EL (cell line): ENCODE measurements at places on chromosomes 12 and 14.

- no peak for DNase-seq
Measured at GRCh38 chr14:103101963-103102688, 7.6 kb downstream of the EXOC3L4 start.

DNA sequence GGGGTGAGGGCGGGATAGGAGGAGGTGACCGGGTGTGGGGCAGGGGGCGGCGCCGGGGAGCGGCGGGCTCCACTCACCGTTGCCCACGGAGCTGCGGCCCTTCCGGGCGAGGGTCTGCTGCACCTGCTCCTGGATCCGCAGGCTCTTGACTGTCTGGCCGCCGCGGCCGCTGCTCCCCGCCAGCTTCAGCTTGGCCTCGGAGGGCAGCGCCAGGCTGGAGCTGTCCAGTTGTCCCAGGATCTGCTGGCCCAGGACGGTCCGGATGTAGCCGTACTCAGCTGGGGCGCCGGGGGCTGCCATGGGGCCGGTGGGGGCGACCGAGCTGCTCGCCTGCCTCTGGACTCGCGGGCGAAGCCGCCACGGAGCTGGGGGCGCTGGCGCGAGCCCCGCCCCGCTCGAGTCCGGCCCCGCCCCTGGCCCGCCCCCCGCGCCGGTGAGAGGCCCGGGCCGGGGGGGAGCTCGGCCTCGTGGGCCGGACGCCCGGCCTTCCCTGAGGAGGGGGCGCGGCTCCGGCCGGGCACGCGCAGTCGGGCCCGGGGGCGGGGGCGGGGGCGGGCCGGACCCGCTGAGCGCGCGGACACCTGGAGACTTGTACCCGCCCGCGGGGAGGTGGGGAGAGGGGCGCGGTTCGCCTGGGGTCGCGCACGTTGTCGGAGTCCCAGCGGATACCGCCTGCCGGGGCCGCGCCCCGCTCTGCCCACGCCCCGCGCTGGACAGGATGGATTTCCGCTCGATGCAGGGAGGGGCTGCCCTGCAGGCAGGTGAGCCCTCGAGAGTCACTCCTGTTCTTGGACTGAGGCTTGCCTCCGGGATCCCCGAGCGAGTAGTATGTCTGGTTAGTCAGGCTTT is at the start of gene PKP2:
Gene PKP2, minus strand, starts transcription at position 346 of the 849 bp plus-strand sequence. Its CDS starts 46 bp downstream, at position 300.
- no peak for DNase-seq

DNA sequence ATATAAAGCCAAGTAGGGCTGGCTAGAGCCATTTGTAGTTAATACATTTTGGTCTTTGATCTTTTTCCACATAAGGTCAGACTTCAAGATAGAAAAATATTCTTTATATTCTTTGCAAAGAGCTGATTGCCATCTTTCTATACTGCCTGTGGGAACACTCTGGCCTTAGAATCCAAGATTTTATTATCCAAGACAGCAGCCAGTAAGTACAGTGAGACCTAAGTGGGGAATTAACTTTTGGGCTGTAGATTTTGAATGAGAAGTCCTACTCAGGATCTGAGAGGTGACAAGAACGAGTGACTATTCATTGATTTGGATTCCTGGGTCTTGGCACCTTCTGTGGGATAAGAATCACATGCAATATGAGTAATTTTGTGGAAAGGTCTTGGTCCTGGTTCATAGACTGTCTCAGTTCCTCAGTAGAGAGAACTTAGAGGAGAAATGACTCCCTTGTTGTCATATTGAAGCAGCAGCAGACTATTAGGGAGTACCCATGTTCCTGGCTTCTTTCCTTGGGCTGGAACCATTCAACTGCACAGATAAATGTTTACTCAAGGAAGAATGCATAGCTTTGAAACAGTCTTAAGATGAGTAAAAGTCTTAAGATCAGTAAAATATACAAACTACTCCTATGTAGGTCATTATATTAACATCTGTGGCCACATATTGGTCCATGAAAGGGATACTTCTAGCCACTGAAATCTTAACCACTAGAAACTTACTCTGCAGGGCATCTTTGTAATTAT is 353.8 kb downstream of the RAD51B start:
- DNase-seq = no peak

- no peak for DNase-seq
Measured at GRCh38 chr14:104361101-104361591, 218.4 kb upstream of the C14orf180 start.

- no peak for DNase-seq
Measured at GRCh38 chr12:26466726-26467125, 271.4 kb downstream of the SSPN start.

DNA sequence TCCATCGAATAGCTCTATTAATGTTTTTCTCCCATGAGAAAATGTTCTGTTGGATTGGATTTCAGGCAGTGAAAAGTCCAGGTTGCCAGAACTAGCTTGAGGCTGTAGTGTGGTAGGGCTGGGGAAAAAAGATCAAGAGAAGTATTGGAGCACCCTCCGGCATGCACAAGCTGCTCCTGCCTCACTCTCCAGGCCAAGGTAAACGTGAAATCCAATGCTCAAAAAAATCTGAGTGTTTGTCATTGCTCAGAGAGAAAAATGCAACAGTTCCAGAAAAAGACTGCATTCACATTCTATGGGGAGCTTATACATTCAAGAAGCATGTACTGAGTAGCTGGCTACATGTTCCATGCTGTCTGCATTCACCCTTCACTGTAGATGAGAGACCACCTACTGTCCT is 680.9 kb upstream of the TBX3 start:
- DNase-seq = no peak

- DNase-seq = peak; percentile 51
Measured at GRCh38 chr12:109927622-109928021, 27.5 kb downstream of the TCHP start.

DNA sequence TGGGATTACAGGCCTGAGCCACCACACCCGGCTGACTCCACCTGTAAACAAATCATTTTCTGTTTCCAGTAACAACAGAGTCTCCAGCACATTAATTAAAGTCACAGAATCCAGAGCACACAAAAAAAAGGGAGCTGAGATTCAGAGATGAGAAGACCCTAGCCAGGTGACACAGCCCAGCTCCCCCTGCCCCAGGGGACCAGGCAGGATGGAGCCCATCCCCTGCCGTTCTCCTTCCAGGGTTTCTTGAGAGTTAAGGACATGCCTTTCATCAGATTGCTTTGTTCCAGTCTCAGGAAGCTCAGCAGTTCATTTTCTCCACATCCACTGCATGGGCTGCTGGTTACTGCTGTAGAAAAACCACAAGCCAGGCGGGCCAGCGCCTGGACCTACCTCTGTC is 81.2 kb downstream of the RIMBP2 start:
- no peak for DNase-seq

DNA sequence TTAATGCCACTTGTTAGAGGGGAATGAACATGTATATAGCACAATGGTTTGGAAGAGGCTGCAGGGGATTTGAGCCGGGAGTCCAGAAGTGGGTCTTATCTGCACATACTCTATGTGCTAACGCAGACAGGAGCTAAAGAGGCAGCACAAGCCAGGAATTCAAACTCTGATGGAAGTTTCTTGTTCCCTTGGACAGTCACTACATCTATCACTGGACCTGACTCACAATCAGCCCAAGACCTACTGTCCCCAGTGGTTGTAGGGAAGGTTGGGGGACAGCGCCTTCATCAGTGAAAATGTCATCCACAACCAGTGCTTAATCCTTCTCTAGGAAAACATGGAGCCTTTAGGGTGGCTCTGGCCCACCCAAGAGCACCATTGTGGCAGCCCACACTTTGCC is 107.8 kb downstream of the GCH1 start:
- no peak for DNase-seq

- no peak for DNase-seq
Measured at GRCh38 chr12:52146822-52147366, 44.9 kb downstream of the KRT80 start.

DNA sequence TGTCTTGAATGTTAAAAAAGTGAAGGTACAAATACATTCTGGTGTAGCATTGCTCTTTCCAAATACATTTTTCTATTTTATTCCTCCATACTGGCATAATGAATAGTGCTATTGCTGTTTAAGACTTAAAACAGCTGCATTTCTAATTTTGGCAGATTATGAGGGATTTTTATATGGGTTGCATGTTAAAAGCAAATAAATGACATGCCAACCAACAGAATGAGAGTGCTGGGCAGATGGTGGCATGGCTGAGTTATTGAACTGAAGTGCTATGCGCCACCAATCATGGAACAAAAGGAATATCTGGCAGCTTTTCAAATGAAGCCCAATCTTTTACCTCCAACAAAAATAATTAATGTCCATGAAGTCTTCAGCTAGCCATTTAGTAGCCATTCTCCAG is 215.0 kb downstream of the PRKD1 start:
- DNase-seq = no peak

- DNase-seq = no peak
Measured at GRCh38 chr12:114272605-114273004, 133.3 kb downstream of the TBX5 start.

DNA sequence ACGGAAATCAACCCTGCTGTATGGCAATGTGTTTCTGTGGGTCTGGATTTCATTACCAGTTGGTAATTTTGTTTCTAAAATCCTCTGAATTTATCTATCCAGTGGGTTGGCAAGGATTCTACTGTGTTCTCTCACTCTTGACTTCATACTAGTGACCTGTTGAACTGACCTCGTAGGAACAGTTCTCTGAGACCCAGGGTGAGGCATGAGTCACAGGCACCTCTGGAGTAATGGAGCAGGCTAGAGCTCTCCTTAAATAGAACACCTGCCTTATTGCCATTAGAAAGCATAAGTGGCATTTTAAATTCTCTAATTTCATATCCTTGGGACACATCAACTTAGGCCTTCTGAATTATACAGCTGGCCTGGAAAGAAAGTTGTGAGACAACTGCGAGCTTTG is 258.3 kb upstream of the NAV3 start:
- DNase-seq = no peak

- DNase-seq = peak; percentile 54
Measured at GRCh38 chr12:121181181-121181580, 28.7 kb upstream of the P2RX4 start.

DNA sequence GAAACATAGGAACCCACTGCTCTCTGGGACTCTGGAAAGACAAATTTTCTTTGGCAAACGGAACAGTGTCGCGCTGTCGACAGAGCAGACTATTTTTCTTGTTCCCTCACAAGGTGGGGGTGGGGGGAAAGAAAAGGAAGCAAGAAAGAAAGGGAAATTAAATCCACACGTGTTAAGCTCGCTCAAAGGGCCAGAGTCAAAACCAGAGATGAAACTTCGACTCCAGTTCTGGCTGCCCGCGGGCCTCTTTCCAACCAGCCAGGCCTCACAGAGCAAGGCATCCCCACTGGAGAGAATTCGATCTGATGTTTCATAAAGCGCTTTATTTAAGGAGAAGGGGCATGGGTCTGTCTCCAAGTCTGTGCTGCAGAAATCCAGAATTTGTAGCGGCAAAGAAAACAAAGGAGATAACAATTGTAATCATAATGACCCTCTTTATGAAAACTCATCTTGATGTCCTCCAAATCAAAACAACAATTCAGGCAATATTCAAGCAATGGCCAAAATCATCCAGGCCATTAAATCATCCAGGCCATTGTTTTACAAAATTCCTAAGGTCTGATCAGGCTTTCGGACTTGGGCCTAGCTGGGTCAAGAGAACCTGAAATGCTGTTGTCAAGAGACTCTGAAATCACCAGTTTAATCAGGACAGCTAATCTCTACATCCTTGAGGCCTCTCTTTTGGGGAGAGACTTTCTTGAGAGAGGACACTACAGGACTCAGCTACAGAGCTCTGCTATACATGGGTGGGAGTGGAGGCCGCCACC is 5.3 kb upstream of the TBX5 start:
- DNase-seq = peak; percentile 59

- no peak for DNase-seq
Measured at GRCh38 chr12:6953442-6954315, 2.5 kb downstream of the PTPN6 start.

- DNase-seq = no peak
Measured at GRCh38 chr12:56880125-56880992, 53.8 kb downstream of the SDR9C7 start.

GRCh38 chr12:103538397-103538796 is 42.6 kb upstream of the C12orf42 start:
- peak; percentile 6 for DNase-seq

- no peak for DNase-seq
Measured at GRCh38 chr14:91331721-91332120, 85.9 kb downstream of the CCDC88C start.

DNA sequence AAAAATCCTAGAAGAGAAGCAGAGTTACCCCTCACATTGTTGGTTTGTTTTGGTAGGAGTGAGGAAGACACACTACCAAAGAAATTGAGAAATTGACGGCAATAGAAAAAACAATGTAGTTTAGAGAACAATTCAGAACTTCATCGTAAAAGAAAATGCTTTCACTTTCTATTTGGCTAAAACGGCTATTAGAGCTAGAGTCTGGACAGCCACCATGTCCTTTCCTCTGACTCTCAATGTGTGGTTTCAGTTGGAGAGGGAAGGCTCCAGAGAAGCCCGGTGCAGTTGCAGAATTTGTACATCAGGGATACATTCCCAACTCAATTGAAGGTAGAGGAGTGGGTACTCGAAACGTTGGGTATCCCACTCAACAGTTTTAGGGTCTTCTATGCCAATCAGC is 535.3 kb downstream of the GALC start:
- DNase-seq = no peak

GRCh38 chr12:7439579-7440505 is 4.1 kb downstream of the CD163L1 start:
- peak; percentile 48 for DNase-seq

- no peak for DNase-seq
Measured at GRCh38 chr14:100654814-100655740, 67.9 kb upstream of the BEGAIN start.

DNA sequence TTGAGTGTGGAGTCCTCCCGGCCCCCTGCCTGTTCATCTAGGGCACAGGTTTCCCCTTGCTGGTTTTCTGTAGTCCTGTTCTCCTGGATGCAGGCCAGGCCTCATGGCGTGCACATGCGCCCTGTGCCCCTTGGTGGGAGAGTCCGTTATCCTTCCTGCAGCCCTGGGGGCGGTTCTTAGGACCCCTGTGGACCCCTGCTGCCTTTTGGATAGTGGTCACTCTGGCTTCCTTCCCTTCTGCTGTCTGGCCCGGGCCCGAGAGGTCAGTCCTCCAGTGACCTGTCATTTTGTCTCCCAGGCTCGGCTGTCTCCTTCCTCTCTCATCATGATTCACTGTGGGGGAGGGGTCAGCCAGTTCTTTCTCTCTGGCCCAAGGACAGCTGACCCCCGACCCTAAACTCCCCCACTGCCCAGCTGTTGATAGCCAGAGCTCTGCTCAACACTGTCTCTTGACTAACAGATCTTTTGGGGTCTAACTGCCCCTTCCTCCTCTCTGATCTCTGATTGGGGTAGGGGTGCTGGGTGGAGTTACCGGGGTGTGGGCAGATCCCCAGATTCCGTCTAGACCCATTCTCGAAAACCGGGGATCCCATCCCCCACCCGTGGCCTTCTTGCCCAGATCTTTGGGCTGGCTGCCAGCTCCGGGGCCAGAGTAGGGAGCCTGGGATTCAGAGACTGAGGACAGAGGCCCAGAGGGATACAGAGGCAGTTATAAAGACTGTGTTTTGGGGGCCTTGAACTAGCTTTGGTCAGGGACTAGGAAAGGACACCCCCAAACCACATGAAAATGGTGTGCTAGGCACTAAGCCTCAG is 7.0 kb downstream of the CCND2 start:
- DNase-seq = no peak

DNA sequence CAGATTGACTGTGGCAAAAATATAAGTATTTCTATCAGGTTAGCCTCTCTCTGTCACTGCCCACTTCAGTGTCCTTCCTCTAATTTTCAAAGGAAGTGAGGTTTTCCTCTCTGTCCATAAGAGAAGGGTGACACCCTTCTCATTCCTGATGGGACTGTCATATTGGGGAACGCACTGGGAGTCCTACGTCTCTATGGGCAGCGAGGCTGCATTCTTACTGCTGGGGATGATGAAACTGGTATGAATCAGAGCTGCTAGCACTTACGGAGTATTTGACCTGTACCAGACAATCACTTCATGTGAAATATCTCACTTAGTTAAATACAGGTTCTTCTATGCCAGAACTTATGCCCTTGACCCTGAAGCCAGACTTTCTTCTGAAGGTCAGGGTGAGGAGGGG is 436.3 kb downstream of the DPF3 start:
- peak; percentile 94 for DNase-seq
